DMS79 treated with DMSO at 0.1 percent for 48 hours (cell line): ENCODE measurements at places on chromosomes 7 and 10.

DNA sequence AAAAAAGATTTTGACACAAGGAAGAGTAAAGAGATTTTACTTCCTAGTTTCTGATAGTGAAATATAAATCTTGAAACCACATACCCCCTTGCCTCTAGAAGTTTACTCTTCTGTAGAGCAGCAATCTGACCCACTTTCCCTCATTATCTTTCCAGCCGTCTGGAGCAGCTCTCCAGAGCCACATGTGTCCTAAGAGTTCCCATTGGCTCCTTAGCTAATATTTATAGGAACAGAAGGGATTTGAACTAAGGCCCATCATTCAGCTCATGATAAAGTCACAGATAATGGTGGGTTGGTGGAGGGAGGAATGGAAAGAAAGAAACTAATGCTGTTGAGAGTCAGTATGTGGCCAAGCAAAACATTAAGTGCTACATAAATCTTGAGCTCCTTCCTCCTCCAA lies 121.8 kb downstream of the INHBA start:
- no peak for DNase-seq

DNA sequence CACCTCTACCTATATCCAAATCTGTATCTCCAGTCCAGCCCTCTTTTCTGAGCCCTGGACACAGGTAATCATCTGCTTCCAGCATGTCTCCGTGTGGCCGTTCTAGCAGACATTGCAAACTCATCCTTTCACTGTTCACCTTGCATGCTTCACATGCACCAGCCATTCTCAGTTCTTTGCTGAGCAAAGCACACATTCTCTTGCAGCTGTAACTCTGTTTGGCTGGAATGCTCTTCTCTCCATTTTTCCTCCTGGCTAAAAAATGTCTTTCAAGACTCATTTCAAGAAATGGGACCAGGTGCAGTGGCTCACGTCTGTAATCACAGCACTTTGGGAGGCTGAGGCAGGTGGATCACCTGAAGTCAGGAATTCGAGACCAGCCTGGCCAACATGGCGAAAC lies 40.3 kb upstream of the NRF1 start:
- no peak for DNase-seq

DNA sequence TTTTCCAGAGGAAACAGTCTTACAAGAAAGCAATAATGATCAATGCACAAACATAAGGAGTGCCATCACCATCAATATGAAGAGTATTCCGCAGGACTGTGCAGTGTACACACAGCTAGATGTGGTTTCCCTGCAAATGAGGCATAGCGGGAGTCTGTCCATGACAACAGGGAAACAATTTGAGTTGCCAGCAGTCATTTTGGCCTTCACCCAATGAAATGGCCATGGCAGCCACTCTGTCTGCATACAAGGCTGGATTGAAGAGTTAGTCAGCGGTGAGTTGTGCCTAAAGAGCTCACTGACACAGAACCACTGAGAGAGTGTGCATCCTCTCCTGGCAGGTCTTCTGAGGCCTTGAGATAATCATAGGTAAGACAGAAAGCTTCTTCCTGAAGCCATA lies 303.3 kb downstream of the IPMK start:
- DNase-seq = peak; percentile 63

GRCh38 chr7:50818324-50818723 lies 35.6 kb upstream of the GRB10 start:
- DNase-seq = peak; percentile 24

- DNase-seq = no peak
These were observed 754.2 kb downstream of the GRID1 start for GRCh38 chr10:85612378-85612775.

DNA sequence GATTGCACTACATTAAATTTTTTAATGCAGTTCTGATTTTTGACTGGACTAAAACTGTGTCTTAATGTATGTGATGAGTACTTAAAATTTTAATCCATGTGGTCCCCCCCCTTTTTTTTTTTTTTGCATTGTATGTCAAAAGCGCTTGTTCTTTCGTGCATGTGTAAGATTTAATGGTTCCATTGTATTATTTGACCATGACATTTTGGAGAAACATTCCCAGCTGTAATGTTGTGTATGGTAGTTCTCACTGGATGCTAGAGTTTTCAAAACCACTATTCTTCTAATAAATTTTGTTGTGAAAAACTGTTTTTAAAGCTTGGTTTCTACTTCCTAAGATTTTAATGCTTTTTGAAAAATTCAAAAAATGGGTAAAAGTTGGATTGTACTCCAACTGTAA lies 132.0 kb downstream of the LCOR start:
- DNase-seq = no peak

- DNase-seq = peak; percentile 93
These were observed 38.5 kb downstream of the MTURN start for GRCh38 chr7:30173058-30173897.

DNA sequence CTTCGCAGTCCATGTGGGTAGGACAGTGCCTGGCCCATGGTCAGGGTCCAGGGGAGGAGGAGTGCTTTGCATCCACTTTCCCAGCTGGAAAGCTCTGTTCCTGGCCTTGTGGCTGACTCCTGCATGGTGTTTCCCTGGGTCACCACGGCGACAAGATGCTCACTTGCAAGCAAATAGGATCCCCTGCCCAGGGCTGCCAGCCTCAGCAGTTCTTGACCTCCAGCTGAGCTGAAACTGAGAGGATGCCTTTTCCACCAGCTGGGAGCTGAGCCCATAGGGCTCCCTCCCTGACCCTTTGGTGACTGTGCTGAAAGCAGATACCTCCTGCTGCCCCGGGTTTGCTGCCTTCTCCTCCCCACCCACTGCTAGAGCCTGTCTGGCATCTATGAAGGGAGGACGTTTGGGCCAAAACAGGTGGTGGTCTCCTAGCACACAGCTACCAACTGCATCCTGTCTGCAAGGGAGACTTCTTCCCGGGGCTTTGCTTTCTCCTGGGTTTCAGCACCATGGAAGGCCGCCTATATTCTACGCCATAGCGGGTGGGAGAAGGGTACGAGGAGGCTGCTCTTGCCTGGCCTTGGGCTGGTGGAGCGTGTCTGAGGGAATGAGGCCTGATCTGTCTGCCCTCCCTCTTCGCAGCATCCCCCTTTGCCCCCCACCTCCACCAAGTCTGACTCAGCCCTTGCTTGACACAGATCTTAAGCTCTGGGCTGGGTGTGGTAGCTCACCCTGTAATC lies 34.4 kb downstream of the UBTD1 start:
- DNase-seq = no peak

- DNase-seq = no peak
These were observed 1.2 kb downstream of the RBM33 start for GRCh38 chr7:155645662-155646061.

DNA sequence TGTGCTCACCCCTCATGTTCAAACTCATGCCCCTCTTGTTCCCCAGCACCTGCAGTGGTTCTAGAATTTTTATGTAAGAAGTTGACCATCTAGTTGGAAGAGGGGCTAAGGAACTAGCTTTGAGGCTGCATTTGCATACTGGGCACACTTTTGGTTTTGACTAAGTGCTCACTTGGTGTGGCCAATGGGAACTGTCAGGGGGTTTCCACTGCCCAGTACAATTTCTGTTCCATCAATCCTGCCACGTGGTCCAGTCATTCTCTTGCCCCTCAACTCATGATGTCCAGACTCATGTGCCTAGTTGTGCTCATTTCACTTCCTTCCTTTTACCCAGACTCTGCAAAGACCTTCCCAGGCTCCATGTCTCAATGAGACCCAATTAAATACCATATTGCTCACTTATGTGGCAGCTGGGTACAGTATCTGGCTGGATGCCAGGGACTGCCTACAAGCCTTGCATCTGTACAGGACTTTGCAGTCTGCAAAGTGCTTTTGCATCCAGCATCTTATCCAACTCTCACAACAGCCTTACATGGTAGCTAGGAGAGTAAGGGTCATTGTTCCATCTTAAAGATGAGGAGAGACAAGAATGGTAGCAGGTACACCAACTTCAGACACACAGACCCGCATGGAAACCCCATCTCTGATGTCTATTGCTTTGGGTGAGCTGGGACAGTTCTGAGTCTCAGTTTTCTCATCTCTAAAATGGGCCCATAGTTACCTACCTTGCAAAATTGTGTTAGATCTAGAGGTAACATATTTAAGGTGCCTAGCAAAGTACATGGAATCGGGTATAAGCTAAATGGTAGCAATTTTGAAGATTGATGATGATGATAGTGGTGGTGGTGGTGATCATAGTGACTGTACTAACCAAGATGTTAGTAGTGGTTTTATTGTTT lies 30.1 kb upstream of the KCNMA1 start:
- DNase-seq = no peak

DNA sequence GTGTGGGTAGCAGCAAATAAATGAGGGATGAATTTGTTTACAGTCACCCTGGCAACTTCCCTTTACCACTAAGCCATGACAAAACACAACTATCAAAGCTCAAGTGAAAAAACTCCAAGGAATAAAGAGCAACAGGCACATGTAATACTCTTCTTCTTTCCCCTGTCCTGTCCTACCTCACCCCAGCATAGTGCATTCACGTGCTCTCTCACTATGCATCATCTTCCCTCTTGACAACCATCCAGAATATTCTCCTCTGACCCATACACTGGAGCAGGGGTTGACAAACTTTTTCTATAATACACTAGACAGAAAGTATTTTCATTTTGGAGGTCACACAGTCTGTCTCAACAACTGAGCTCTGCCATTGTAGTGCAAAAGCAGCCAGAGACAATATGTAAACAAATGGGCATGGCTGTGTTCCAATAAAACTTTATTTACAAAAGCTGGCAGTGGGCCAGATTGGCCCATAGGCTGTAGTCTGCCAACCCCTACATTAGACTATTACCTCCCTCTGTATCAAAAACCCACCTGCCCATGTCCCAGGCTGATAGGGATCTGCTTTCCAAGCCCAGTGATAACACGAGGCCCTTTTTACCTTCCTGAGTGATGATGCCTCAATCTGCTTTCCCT lies 354.5 kb downstream of the FGFR2 start:
- no peak for DNase-seq

GRCh38 chr10:128473911-128474310 lies 347.7 kb upstream of the MKI67 start:
- DNase-seq = no peak

GRCh38 chr10:30959836-30960210 lies 71.8 kb downstream of the ZNF438 start:
- DNase-seq = no peak

DNA sequence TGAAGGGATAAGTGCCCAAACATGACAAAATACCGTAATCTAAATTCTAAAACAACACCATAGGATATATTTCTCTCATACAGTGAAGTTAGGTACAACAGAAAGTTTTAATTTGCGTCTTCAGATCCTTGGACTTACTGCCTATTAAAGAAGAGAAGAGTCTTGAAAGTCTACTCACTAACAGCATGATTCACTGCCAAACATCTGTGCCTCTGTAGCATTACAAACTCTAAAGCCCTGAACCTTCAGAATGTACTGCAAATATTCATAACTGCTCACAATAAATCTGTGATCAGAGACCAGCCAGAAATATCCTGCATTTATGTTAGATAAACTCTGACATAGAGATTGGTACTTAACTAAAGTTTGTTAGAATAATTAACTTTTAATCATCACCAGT lies 365.3 kb downstream of the PARD3 start:
- DNase-seq = no peak

DNA sequence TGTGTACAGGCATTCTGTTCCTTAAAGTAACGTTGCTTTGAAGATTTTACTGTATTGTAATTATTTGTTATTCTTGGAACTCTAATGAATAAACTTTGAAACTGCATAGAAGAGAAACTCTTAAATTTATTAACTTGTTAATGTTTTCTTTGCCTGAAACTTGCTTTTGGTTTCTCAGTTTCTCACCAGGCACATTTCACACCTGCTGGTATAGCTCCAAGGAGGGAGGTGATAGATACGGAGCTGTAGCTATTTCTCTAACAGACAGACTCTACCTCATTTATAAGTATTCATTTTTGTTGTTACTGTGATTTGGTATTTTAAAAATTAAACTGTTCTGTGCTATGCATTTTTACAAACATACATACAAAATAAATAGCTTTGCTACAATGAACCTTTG lies 32.7 kb downstream of the R3HCC1L start:
- no peak for DNase-seq

DNA sequence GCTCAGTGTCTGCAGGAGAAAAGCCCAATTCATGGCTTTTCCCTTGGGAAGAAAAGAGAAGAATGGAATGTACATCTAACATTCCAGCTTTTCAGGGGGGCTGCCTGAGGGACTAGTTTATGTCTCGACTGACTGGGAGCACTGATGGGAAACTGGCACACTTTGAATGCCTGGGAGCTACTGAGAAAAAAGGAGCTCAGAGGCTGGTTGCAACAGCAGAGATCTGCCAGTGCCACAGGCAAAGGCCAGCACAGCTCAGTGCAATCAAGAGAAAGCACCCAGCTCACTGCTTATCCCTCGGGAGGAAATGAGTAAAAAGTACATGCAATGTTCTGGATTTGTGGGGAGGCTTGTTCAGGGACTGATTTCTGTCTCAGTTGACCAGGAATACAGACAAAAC lies 226.2 kb downstream of the COBL start:
- DNase-seq = no peak

- no peak for DNase-seq
These were observed 83.0 kb downstream of the COL13A1 start for GRCh38 chr10:69884686-69885085.

DNA sequence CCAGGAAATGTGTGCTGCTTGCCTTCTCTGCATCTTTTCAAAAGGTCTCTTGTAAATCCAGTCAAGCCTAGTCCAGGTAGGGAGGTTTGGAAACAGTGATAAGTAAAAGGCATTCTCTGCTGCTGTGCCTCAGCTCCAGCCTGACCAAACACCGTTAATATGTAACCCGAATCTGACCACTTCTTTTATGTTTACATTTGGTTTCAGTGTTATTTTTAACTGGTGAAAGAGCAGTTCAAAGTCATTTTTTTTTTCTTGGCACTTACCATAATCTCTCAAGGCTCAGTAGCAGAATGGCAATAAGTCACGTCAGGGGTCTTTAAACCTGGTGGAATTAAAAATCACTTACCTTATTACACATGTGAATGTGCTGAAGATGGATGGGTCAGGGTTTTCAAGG lies 216.8 kb downstream of the PTEN start:
- DNase-seq = peak; percentile 37

DNA sequence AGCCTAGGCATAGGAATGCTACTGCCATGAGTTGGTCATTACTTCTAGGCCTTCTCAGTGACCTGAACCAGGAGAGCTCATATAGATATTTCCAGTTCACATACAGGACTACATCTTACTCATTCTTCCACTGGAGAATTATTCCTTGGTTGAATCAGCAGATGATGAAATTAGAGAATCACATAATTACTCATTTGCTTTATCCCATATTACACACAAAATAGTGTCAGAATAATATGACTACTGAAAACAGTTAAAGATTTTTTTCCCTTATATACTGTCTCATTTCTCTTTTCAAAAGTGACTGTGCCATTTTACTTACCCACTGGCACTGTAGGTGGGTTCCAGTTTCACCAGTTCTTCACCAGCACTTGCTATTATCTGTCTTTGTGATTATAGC lies 18.5 kb downstream of the BMS1 start:
- DNase-seq = no peak
